ENCODE measurements at places on chromosomes 7 and 10. TPM values are rescaled to one million over a fixed set of nuclear protein-coding genes. Genes with fewer than 3 reads are reported as not detected.

DNA sequence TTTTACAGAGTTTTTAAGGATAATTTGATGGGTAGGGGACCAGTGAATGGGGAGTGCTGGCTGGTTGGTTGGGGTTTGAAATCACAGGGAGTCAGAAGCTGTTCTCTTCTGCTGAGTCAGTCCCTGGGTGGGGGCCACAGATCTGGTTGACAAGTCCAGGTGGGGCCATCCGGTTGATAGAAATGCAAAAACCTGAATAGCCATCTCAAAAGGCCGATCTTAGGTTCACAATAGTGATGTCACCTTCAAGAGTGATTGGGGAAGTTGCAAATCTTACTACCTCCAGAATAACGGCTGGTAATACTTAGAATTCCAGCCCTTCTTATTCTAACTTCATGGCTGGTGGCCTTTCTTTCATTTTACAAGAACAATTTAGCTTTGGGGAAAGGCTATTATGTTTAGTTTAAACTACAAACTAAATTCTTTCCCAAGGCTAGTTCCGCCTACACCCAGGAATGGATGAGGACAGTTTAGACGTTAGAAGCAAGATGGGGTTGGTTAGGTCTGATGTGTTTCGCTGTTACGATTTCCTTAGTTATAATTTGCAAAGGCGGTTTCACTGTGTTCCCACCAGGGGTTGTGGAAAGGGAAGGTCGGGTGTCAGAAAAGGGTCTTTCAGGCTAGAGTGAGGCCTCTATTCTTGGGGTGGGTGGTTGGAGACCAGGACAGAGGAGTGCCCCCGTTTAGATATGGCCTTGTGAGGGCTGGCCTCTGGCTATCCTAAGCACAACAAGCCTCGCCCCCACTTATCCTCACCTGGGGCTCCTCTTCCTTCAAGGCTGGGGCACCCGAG lies 27.4 kb downstream of the IFT22 start:
- DNase-seq, result no peak

The CDC14C gene
- total RNA-seq, result not detected

The NPTX2 gene
- not detected for total RNA-seq

- no peak for DNase-seq
These were observed 282.8 kb downstream of the ARHGAP12 start for GRCh38 chr10:31645786-31646185.

The OR9A2 gene
- not detected for total RNA-seq

- DNase-seq, result no peak
These were observed 311.8 kb upstream of the ZNF32 start for GRCh38 chr10:43960477-43960876.

DNA sequence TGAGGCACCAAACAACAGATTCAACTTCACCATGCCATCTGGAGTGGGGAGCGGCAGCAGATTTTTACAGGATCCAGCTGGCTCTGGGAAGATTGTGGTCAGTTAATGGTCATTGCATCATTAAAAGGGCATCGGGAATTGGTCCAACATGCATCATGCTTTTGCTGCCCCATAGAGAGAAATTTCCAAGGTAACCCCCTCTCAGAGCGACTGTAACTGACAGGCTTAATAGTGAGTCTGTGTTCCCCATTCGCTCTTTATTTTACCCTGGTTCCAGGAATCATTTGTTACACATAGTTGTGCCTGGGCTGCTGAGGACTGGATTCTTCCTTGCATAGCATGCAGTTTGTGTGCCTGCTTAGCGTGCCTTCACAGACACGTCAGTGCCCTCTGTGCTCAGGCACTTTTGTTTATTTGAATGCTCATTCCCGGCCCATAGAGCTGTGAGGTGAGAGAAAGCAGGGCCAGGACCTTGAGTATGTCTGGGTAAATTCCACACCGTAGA lies 49.9 kb downstream of the CDHR3 start:
- DNase-seq, result no peak

The FANK1 gene
- not detected for total RNA-seq

The TUBB8 gene
- total RNA-seq, result 0.89 TPM

DNA sequence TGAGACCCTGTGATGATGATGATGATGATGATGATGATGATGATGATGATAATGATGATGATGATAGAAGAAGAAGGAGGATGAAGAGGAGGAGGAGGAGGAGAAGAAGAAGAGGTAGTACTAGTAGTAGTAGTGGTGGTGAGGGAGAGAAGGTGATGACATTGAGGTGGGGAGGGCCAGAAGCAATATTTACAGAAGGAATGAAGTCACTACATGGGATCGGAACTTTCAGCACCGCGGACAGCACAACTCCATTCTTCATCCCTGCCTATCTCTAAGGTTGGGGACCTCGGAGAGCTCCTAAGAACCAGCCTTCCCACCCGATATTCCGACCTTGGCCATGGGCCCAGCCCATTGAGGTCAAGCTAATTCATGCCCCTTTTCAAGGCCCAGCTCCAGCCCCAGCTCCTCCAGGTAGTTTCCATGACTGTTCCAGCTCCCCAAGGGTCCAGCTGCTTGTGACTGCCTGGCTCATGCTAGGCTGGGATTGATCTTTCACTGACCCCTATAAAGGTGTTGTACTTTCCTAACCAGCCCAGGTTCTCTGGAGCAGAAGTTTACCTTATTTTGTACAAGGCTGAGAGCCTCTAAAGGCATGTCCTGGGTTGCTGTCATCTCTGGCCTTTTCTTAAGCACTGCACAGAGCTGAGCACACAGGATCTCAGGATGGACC lies 10.3 kb downstream of the CRHR2 start:
- peak; percentile 31 for DNase-seq

GRCh38 chr7:34530259-34530658 lies 127.8 kb upstream of the NPSR1 start:
- DNase-seq, result no peak

The PCDH15 gene
- total RNA-seq, result not detected

The CEP41 gene
- total RNA-seq, result 14.2 TPM

The OR13A1 gene
- total RNA-seq, result not detected

DNA sequence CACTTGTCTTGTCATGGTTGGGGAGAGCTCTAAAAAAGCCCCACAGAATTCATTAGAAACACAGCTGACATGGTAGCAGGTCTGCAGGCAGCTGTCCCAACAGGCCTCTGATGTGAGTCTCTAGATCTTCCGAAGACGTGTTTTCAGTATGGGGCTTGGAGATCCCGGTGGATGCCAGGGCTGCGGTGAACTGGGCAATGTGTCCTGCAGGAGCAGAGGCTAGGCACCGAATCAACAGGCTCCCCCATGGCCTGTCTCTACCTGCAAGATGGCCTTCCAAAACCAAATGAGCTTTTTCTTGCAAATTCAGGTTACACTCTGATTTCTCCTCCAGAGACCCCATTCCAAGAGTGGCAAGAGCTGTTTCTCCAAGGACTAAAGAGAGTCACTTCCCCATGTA lies 2.9 kb downstream of the CPXM2 start:
- DNase-seq, result no peak

The HOXA3 gene
- 0.78 TPM for total RNA-seq

- no peak for DNase-seq
These were observed 95.0 kb upstream of the POM121L12 start for GRCh38 chr7:52940481-52940880.

The AS3MT gene
- total RNA-seq, result not detected

DNA sequence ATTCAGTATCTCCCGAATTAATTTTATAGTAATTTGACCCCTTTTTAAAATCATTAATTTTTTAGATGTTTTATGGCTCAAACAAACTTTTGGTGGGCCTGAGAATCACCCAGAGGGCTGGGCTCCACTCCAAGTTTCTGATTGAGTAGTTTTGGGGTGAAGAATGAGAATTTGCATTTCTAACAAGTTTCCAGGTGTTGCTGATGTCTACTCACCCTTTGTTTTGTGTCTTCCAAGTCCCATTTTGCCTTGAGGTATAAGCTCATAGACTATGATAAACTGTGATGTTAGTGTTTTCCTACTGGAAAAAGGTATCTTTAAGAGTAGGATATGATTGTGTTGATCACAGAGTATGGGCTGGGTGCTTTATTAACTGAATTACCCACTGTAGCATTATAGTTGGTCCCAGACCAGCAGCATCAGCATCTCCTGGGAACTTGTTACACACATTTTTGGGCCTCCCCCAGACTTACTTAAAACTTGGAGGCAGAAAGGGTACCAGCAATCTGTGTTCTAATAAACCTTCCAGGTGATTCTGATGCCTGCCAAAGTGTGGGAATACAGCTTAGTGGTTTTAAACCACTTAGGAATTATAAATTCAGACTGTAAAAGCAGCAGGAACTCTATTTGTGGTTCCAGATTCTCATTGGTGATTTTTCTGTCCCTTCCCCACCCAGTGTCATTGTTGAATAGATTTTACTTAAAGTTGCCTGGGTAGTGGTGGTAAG lies 19.1 kb downstream of the ZNRF2 start:
- no peak for DNase-seq

DNA sequence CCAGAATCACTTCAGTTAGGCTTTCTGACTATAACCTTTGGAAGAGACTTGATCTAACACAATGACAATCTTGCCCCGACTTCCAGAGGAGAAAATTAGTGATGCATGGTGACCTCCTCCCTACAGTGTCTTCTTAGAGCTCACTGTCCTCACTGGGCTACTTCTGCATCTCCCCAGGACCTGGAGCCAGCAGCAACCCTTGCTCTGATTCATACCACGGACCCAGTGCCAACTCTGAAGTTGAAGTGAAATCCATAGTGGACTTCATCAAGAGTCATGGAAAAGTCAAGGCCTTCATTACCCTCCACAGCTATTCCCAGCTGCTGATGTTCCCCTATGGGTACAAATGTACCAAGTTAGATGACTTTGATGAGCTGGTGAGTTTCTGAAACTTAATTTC lies 12.6 kb downstream of the CPA2 start:
- DNase-seq, result no peak

The CRHR2 gene
- total RNA-seq, result not detected

DNA sequence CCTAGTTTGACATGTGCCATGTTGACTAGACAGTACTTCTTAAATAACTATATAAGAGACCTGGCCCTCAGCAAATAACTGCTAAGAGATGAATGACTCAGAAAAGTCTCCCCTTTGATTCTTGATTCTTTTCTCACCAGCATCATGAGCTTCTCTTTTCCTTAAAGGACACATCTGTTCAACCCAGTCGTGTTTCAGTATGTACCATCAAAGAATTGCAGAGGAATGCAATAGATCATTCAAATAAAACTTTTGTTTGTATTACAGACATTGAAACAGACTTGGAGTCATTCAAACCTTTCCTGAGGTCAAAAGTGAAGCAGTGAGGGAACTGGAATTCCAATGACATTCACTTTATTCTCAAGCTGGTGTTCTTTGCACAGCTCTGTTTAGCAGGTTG lies 598.3 kb upstream of the GHITM start:
- no peak for DNase-seq

The KIF11 gene
- 1.9 TPM for total RNA-seq

- DNase-seq, result no peak
These were observed 38.3 kb upstream of the GALNTL5 start for GRCh38 chr7:151917791-151918509.

GRCh38 chr10:70566515-70567290 lies 35.8 kb downstream of the PRF1 start:
- no peak for DNase-seq

The SUN3 gene
- not detected for total RNA-seq

GRCh38 chr7:116317907-116318306 lies 107.6 kb downstream of the TES start:
- DNase-seq, result no peak

- DNase-seq, result no peak
These were observed 83.7 kb upstream of the EFCAB10 start for GRCh38 chr7:105664816-105665525.

- DNase-seq, result peak; percentile 75
These were observed 97.9 kb upstream of the KLF14 start for GRCh38 chr7:130831817-130832481.

DNA sequence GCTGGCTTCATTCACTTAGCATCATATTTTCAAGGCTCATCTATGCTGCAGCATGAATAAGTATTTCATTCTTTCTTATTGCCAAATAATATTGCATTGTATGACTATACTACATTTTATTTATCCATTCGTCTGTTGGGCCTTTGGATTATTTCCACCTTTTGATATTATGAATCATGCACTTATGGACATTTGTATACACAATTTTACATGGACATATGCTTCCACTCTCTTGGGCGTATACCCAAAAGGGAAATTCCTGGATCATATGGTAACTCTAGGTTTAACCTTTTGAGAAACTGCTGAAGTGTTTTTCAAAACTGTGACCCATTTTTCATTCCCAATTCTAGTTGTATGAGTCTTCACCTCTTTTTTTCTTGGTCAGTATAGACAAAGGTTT lies 80.3 kb upstream of the GNAI1 start:
- no peak for DNase-seq

The TMED4 gene
- 101 TPM for total RNA-seq

DNA sequence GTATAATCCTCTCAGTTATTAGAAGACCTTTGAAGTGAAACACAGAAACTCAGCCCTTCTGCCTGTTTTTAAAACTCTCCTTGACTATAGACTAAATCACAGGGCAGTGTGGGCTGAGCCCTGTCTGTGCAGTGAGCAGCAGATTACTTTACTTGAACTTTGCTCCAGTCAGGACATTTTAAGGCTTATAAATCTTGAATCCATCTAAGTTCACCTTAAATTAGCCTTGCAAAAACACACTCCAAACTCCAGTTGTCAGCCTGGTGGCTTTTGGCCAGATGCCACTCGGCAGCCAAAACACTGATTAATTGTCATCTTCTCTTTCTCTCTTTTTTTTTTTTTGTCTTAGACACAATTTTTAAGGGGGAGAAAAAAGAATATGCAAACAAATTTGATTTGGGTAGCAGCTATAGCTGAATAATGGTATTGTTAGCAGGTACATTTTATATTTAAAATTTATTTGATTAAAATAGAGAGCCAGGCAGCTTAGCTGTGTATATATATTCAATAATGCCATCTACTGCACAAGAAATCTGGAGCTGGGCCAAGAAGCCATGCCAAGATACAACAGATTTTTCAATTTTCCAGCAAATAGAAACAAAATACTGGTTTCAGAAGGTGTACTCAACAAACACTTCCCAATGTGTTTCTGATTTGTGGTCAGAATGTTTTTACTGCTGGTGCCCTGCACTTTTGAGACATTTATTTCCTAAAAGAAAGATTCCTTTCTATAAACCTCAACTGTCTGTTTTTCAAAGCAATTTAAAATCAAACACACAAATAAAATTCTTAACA lies 247.7 kb downstream of the TFEC start:
- no peak for DNase-seq

DNA sequence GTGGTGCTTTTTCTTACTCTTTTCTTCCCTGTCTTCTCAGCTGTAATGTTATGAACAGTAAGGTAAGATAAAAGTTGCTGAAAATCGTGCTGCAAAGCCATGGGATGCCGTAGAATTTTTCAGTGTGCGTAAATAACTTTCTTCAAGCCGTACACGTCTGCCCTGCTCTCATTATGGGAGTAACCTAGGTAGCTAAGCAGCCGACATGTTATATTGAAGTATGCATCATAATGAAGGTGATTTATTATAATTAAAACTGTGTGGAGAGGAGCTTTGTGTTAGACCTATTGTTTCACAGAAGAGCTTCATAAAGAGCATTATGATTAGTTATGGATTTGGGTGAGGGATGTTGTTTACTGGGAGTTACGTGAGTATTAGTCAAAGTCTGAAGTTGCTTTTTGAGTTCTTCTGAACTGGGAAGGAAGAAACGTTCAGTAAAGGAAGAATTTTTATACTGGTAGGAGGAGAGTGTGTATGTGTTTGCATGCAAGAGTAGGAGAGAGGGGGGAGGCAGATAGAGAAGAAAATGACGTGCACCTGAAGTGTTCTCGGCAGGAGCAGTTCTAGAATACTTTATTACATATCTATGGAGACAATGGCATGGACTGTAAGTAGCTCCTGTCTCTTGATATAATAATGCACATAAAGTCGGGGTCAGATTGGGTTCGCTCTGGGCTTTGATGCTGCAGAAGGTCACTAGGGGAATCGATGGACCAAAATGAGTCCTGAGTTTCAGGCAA lies 56.3 kb downstream of the POU6F2 start:
- no peak for DNase-seq

- DNase-seq, result no peak
These were observed 574.8 kb downstream of the ETV1 start for GRCh38 chr7:13414661-13415107.

All from natural killer cell (primary cell).